CD4-positive, alpha-beta T cell treated with Interleukin-10 for 1 hour (primary cell): ENCODE measurements at places on chromosomes 12 and 14.

DNA sequence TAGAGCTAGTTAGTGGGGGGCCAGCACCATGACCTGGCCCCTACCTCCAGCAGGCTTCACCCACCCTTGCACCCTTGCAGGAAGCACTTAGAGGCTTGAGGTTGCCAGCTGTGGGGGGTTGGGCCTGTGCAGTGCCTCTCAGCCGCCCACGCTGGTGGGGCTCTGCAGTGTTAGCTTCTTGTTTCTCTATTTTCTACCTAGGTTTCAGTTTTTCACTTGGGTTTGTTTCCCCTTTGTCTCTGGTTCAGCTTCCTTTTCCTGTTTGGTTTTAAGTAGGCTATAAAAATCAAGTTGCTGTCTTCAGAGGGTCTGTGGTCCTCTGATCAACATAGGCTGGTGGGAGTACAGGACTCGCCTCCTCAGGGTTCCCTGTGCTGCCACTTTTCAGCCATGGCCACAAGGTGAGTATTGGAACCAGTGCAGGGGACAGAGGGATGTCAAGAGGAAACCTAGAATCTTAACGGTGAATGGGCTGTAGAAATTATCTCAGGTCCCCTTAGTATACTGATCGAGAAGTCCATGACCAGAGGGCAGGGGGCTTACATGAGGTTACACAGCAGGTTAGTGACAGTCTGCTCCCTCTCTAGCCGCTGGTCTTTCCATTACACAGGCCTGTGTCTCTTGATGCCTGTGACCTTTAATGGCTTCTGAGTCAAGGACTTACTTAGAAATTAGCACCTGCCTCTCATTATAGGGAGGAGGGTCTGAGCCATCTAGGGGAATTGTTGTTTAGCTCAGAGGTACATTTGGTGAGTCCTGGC is at the start of gene EVL:
Gene EVL (plus strand): TSS at position 312 of the 761 bp plus-strand sequence. CDS start 79 bp downstream, at position 391.
- DNase-seq = peak; percentile 76

DNA sequence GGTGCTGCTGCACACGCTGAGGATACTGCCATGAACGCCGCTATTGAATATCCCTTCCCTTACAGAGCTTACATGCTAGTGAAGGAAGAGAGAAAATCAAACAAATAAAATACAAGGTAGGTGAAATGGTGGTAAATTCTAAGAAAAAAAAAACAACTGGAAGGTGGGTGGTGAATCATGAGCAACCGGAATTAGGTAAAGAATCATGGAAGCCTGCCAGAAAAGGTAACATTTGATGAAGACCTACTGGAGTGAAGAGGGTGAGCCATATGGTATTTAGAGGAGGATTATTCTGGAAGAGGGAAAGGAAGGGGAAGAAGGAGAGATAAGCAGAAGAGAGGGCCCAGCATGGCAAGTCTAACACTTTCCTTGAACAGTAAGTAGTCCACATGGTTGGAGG is 76.1 kb downstream of the LRIG3 start:
- DNase-seq = no peak

DNA sequence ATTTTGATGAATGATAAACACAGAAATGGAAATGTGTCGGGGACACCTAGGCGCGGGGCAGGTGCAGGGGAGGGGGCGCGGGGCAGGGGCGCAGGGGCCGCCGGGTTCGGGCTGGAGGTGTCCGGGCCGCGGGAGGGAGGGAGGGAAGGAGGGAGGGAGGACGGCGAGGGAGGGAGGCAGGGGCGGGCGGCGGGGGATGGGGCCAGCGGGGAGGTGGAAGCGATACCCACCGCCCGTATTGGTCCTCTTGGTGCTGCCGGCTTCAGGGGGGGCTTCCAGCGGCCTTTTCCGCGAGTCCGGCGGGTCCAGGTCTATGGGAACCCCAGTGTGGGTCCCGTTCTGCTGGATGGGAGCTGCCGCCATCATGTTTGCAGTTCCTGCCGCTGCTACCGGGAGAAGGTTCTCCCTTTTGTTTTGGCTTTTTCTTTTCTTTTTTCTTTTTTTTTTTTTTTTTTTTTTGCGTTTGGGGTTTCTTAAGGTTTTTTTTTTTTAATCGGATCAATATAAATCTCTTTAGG is 703 bp downstream of the NOVA1 start:
- no peak for DNase-seq

DNA sequence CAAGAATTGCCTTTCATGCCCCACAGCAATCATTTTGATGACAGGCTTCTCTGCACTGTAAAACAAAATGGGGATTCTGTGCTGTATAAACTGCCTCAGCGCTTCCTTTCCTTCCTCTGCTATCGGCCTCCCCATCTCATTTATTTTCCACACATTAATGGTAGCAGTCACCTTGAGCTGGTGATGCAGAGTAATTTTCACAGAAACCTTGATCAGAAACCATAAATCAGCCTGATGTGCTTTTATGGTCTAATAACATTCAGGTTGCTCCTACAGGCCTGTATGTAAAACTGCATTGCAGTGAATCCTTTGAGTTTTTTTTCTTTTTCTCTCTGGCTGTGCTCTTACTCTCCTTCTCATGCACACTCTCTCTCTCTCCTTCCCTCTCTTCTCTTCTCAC is 578.4 kb upstream of the STXBP6 start:
- DNase-seq = no peak

GRCh38 chr12:89622115-89622514 is 86.5 kb downstream of the ATP2B1 start:
- DNase-seq = no peak

DNA sequence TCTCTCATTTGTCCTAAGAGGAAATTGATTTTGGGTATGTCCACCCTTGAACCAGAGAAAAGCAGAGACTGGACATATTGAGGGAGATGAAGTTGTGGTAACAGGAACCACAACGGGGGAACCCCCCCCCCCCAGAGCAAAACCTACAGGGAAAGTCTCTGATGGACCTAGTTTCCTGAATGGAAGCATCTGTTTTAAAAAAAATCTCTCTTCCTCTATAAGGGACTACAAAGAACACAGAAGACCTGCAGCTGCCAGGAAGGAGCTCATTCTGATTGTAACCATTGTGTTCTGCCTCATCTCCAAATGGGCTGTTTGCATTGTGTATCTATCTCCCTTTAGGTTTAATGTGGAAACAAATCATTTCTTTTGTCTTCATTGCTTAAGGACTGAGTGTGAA is 13.4 kb downstream of the C1S start:
- DNase-seq = no peak

DNA sequence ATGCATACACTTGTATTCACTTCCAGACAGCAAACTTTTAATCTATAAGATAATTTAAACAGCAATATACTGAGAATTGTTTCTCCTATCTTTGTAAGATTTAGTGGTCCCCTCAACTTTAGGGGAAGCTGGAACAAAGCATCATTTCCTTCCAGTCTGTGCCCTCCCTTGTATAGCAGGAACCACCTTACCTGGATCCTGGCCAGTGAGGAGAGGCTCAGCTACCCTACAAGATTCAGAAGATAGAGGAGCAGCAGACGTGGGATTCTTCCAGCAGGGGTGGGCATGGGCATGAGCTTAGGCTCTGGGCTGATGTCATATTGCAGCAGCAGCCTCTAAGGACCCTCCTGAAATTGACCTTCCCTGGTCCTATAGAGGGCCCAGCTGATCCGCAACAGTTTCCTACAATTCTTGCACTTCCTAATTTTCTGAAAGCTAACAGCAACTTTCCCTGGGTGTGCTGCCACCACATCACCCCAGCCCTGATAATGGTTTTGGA is 21.3 kb downstream of the MOK start:
- no peak for DNase-seq

DNA sequence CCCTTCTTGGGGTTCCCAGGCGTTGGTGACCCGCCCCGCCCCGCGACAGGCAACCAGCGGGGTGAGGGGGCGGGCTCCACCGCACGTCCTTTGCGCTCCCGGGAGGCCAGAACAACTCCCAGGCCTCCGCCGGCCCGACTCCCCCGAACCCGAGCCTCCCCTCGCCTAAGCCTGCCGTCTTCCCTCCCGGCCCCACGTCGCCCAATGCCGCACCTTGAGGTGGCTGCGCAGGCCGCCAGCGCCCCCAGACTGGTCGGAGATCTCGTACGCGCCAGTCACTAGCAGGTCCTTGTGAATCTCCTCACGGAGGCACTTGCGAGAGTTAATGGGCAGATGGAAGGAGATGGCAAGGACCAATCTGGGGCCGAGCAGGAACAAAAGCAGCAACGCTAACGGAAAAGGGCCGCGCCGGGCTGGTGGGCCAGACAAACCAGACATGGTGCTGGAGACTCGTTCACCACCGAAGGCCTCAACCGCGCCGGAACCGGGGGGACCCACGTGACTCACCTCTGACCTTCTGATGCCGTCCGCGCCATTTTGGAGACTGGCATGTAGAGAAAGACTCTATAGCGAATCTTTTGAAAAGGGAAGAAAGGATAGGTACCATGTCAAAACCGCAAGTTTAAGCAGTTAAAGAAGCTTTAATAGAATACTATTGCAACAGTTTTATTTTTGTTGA is at the start of gene TMED10:
Gene TMED10 (minus strand): TSS at position 471 of the 679 bp plus-strand sequence. CDS start 33 bp downstream, at position 438.
- peak; percentile 92 for DNase-seq

DNA sequence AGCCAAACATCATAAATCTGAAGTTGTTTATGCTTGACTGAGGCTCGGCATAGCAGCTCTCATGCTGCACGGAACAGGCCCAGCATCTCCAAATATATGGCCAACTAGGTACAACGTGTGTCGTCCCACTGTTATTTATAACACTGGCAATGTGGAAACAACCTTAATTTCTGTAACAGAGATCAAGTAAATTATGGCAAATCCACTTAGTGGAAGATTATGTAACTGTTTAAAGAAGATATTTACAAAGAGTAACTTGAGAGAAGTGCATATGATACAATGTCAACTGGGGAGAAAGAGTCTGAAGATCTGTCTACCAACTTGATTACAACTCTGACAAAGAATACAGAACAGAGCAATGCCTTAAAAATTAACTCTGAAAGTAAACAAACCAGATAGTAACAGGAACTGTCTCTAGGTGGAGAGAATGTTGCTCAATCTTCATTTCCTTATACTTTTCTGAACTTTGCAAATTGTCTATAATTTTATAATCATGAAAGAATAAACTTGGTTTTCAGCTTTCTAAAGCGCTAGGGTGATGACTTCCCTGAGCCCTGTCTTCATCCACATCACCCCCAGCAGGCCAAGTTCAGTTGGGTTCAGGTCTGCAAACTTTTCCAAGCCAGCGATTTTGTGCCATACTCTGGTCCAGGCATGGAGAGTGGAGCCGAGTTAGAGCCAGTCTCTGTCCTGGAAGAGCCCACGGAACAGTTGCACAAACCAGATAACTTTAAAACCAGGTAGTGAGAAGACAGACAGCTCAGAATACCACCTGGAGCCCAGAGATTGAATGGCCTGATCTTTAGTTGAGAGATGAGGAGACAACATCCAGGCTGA is 44.3 kb upstream of the BDKRB2 start:
- DNase-seq = no peak

GRCh38 chr12:80838024-80838658 is 99.6 kb downstream of the LIN7A start:
- no peak for DNase-seq

DNA sequence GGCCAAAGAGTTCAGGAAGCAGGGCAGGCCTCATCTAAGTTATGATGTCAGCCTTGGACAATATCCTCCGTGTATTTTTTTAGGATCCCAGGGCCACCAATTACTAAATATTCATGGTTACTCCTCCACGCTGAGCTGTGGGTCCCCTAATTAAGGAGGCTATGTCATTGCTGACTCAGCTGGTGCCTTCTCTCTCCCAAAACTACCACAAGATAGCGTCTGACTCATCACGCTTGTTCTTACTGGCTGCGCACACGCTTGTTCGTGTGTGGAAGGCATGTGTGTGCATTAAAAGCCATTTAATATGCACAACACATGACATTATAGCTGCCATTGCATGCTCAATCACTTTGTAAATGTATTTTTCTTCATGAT is 78.3 kb downstream of the GSC start:
- DNase-seq = no peak

GRCh38 chr12:6469609-6470374 is 685 bp downstream of the VAMP1 start:
- DNase-seq = no peak

DNA sequence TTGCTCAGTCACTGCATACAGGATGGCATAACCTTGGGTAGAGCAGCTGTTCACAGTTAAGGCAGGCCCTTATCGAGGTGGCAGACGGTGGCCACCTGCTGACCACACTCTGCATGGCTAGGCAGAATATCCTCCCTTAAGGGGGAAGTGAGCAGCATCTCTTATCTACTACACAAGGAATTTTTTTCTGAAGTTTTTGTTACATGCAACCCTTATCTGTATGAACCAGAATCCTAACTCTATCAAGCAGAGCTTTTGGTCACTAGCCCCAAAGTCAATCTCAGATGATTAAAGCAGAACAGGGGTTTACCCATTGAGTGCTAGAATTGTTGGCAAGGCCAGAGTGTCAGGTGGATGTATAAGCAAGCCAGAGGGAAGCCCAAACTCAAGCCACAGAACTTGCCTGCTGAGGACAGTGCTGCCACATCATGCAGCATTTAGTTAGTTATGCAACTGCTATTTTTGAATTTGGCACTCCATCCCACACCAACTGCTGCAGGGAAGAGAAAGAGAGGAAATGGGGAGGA is 192.8 kb downstream of the TBX5 start:
- no peak for DNase-seq

GRCh38 chr14:32306549-32306948 is 22.5 kb upstream of the AKAP6 start:
- DNase-seq = no peak

DNA sequence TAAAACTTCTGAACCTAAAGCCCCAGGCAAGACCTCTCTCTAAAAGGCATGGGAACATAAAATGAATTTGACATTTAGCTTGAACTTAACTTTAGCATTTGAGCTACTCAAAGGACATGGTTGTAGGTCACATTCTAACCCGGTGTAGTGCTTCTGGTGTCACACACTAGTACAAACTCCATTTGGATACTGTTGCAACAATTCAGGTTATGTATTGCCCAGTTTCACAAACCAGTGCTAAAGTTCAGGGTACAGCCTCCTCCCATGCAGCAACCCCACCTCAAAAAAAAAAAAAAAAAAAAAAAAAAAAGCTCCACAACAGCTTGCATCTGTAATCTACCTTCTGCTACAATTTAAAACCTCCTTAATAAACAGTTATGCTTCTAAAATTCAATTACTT is 7.8 kb downstream of the PPTC7 start:
- no peak for DNase-seq

- no peak for DNase-seq
Observed at GRCh38 chr12:71281425-71281824, 123.6 kb upstream of the TSPAN8 start.
